ENCODE measurements at places on chromosomes 7 and 10. TPM values are rescaled to one million over a fixed set of nuclear protein-coding genes. Genes with fewer than 3 reads are reported as not detected.

DNA sequence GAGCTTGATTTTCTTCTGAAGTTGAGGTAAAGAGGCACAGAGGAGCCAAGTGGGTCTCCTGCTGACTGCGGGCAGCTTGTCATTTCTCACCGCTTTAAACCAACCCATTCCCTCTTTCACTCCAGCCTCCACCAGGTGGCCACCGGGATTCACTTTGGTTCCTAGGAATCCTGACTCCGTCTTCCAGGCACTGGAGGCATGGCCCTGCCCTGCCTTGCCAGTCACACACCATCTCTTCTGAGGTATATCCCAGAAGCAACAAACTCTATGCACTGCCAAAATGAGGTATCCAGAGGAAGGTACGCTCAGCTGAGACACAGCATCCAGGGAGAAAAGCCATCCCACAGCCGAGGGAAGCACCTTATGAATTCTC is 280.8 kb downstream of the TNS3 start:
- DNase-seq, result no peak

DNA sequence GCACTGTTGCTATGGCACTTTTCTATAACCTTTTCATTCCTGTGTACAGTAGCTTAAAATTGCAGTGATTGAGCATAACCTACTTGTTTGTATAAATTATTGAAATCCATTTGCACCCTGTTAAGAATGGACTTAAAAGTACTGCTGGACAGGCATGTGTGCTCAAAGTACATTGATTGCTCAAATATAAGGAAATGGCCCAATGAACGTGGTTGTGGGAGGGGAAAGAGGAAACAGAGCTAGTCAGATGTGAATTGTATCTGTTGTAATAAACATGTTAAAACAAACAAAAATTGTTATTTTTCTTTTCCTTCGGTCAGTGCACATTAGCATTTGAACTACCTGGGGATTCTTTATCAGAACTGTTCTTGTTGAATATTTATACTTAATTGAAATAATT is 57.1 kb upstream of the BAMBI start:
- DNase-seq, result no peak

DNA sequence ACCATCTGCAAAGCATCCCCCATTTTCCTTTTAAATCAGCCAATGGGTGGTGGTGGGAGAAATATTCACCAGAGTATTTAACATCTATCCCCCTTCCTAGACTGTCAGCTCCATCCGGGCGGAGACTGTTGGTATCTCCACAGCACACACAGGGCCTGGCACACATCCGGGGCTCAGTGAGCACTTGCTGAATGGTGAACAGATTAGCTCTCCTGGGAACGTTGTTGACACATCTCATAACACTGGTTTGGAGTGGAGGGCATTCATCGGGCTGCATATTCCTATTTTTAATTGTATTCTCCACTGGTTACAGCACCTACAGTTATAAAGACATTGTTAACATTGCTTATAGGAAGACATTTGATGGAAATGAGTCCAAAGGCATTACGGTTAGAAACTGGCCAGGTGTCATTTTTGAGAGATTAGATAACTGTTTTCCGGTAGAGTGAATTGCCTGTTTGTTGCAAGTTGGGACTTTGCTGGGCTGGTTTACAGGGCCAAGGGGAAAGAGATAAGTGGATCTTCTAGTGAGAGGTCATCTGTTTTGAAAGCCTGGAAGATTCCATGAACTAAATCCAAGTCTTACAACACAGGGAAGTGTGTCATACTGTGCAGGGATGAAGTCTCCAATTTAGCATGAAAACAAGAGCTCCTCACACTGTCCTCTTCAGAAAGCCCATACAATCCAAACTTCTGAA is 101.8 kb downstream of the EGFR start:
- DNase-seq, result no peak

The NCF1 gene
- 3.2 TPM for total RNA-seq

The MUC12 gene
- not detected for total RNA-seq
